ENCODE measurements at places on chromosomes 16 and 17. TPM values are rescaled to one million over a fixed set of nuclear protein-coding genes. Genes with fewer than 3 reads are reported as not detected.

GRCh38 chr17:61784510-61784909 lies 78.8 kb downstream of the BRIP1 start:
- H3K4me3 ChIP-seq = no peak overlapping the region
- no peak for DNase-seq
- no peak overlapping the region for H3K27ac ChIP-seq
- H3K4me1 ChIP-seq = no peaks in the 10 kb centered on the region
- H3K27me3 ChIP-seq = no peaks in the 10 kb centered on the region

Gene CHRNE
- 0.26 TPM for total RNA-seq

DNA sequence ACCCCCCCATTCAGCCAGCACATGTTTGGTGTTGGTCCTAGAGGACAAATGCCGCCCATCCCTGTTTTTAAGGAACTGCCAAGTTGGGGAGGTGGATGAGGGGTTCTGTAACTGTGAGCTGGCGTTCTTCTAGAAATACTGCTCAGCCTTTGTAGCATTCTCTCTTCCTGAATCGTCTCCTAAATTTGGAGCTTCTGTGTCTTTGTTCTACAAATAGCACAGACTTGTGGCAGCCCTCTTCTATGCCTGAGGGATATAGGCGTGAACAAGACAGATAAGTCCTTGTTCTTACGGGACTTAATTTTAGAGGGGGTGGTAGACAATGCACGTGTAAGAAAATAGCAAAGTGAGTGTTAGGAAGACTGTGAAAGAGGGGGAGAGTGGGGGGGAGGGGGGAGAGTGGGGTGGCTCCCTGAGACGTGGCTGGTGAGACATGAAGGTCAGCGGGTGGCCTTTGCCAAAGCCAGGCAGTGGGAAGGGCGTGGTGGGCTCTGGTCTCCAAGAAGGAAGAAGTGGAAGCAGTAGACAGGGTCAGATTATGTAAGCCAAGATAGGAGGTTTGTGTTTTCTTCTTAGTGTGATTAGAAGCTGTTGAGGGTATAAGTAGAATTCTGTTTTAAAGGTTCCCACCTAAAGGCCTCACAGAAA lies 9.9 kb downstream of the MFSD11 start:
- H3K27me3 ChIP-seq = no peaks in the 10 kb centered on the region
- DNase-seq = no peak
- H3K4me3 ChIP-seq = no peak overlapping the region
- peaks cover 38% of the 10 kb centered on the region for H3K36me3 ChIP-seq

Gene MYCBPAP
- 7.7 TPM for total RNA-seq

- no peaks in the 10 kb centered on the region for H3K36me3 ChIP-seq
- DNase-seq = no peak
- H3K27me3 ChIP-seq = peaks cover 3% of the 10 kb centered on the region
- H3K4me1 ChIP-seq = no peaks in the 10 kb centered on the region
- H3K4me3 ChIP-seq = no peak overlapping the region
Observed at GRCh38 chr16:51120730-51121347, 30.2 kb downstream of the SALL1 start.

Gene KRT23
- total RNA-seq = not detected

DNA sequence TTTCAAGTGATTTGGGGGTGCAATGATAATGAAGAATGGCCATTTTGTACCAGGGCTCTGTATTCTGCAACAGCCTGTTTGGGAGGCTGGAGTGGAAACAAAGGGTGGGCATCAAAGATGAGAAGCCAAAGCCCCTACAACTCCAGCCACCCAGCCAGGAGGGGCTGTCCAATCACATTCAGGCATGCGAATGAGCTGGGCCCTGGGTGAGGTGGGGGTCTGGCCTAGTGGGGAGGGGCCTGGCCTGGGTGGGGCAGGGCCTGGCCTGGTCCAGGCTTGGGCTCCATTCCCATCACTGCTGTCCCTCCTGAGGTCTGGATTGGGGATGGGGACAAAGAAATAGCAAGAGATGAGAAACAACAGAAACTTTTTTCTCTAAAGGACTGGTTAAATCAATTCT lies 6.4 kb downstream of the AOC3 start:
- no peaks in the 10 kb centered on the region for H3K36me3 ChIP-seq
- no peaks in the 10 kb centered on the region for H3K4me1 ChIP-seq
- DNase-seq = no peak
- H3K27me3 ChIP-seq = peaks cover 2% of the 10 kb centered on the region

GRCh38 chr17:7848131-7848579 lies 6.7 kb upstream of the TMEM88 start:
- DNase-seq = no peak
- peaks cover 32% of the 10 kb centered on the region for H3K4me1 ChIP-seq
- no peak overlapping the region for H3K4me3 ChIP-seq
- no peak overlapping the region for H3K27ac ChIP-seq
- H3K36me3 ChIP-seq = peaks cover 6% of the 10 kb centered on the region

Gene NEURL4
- total RNA-seq = 47.0 TPM

DNA sequence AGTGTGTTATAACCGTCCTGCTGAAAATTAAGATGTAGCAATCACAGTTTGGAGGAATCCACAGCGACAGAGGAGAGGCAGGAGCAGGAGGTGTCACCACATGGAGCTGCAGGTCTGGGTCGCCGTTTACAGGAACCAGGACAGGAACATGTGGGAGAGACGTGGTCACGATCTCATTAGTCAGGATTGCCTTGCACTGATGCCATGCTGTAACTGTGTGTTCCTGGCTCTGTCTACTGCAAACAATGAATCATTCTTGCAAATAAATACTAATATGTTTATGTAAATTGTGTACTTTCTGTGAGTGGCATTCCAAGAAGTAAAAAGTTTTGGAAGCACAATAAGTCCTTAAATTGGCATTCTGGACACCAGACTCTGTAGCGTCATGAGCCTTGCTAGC lies 271.8 kb downstream of the CPPED1 start:
- H3K27ac ChIP-seq = no peak overlapping the region
- no peaks in the 10 kb centered on the region for H3K36me3 ChIP-seq
- H3K27me3 ChIP-seq = no peaks in the 10 kb centered on the region
- no peak for DNase-seq
- H3K4me1 ChIP-seq = peaks cover 50% of the 10 kb centered on the region
- H3K4me3 ChIP-seq = no peak overlapping the region

DNA sequence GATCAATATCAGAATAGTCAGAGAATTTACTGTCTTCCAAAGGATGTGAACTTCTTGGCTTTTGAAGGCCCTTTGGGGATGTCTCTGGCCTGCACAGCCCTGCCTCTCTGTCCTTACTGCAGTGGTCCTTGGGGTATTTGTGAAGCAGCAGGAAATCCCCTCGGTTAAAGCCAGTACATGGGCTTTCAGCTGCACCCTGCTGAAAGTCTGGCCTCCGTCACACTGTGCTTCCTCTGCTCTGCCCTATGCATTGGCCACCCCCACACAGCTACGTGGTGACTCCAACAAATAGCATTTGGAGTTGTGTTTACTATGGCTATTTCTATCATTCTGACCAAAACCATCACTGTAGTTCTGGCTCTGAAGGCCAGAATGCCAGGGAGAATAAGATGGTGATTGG lies 21.2 kb downstream of the SYCE1L start:
- no peaks in the 10 kb centered on the region for H3K27me3 ChIP-seq
- no peak overlapping the region for H3K27ac ChIP-seq
- no peaks in the 10 kb centered on the region for H3K4me1 ChIP-seq
- H3K36me3 ChIP-seq = no peaks in the 10 kb centered on the region

- no peaks in the 10 kb centered on the region for H3K36me3 ChIP-seq
- no peaks in the 10 kb centered on the region for H3K4me1 ChIP-seq
- H3K27me3 ChIP-seq = no peaks in the 10 kb centered on the region
- no peak overlapping the region for H3K27ac ChIP-seq
- no peak for DNase-seq
Observed at GRCh38 chr17:61335845-61336655, 63.6 kb upstream of the TBX2 start.

DNA sequence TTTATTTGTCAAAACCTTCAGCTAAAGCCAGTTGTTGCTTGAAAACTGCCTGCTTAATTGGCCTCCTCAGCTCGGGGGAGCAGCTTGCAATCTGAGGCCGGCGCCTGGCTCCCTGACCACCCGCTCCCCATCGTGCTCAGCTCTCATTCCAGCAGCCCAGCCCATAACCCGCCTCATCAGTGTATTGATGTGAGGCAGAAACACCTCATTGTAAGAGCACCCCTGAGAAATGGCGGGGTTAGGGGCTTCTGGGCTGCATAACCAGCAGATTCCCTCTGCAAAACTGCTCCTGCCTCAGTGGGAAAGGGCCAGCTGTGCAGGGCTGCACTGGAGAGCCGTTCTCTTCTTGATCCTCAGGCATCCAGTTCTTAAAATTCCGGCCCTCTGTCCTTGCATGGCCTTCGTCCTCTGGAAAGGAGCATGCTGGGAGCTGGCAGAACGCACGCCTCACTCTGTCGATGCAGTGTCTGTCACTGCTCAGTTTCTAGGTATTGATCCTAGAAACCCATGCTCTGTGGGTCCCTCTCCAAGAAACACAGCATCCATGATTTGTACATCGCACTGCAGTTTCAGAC lies 113.8 kb upstream of the CHMP6 start:
- peaks cover 73% of the 10 kb centered on the region for H3K4me1 ChIP-seq
- H3K36me3 ChIP-seq = peaks cover 58% of the 10 kb centered on the region
- peak overlapping the region; percentile 64 for H3K4me3 ChIP-seq
- H3K27me3 ChIP-seq = no peaks in the 10 kb centered on the region

DNA sequence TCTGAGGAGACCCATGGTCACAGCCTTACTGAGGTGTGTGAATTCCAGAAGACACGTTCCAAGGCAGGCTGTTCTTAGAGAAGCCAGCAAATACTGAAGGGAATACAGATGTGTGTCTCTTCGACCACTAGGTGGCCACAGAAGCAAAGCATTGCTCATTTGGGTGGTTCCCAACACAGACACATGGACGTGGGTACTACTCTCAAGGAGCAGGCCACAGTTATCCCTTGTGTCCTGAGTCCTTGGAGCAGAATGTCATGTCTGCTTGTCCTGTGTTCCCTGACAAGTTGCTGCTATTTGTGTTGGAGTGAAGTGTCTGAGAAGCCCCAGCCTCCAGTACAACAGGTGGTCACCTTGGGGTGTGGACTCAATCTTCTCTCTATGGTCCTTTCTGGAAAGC lies 30.3 kb downstream of the HMOX2 start:
- H3K4me1 ChIP-seq = peaks cover 63% of the 10 kb centered on the region
- peak overlapping the region; percentile 73 for H3K4me3 ChIP-seq
- no peaks in the 10 kb centered on the region for H3K27me3 ChIP-seq

GRCh38 chr17:80696456-80696855 lies 151.8 kb downstream of the RPTOR start:
- no peak overlapping the region for H3K4me3 ChIP-seq
- peaks cover 49% of the 10 kb centered on the region for H3K4me1 ChIP-seq
- H3K27me3 ChIP-seq = no peaks in the 10 kb centered on the region
- H3K36me3 ChIP-seq = peaks cover 28% of the 10 kb centered on the region
- DNase-seq = no peak

Gene MYO15B
- 26.9 TPM for total RNA-seq

- no peaks in the 10 kb centered on the region for H3K36me3 ChIP-seq
- no peak overlapping the region for H3K4me3 ChIP-seq
- no peak for DNase-seq
- no peaks in the 10 kb centered on the region for H3K27me3 ChIP-seq
- H3K27ac ChIP-seq = no peak overlapping the region
Observed at GRCh38 chr17:12853921-12854320, 64.6 kb downstream of the ARHGAP44 start.

GRCh38 chr16:8781797-8782196 lies 15.6 kb downstream of the TMEM186 start:
- no peak overlapping the region for H3K4me3 ChIP-seq
- H3K27ac ChIP-seq = no peak overlapping the region
- H3K4me1 ChIP-seq = no peaks in the 10 kb centered on the region
- no peak for DNase-seq
- no peaks in the 10 kb centered on the region for H3K27me3 ChIP-seq

GRCh38 chr16:62926121-62926801 lies 890.0 kb upstream of the CDH8 start:
- no peak for DNase-seq
- H3K4me3 ChIP-seq = no peak overlapping the region
- no peak overlapping the region for H3K27ac ChIP-seq

GRCh38 chr16:2535625-2536013 lies 2.2 kb upstream of the PDPK1 start:
- no peaks in the 10 kb centered on the region for H3K27me3 ChIP-seq
- H3K4me1 ChIP-seq = peaks cover 54% of the 10 kb centered on the region
- peak overlapping the region; percentile 3 for H3K4me3 ChIP-seq
- no peak overlapping the region for H3K27ac ChIP-seq

Gene LYRM1
- total RNA-seq = 28.0 TPM

DNA sequence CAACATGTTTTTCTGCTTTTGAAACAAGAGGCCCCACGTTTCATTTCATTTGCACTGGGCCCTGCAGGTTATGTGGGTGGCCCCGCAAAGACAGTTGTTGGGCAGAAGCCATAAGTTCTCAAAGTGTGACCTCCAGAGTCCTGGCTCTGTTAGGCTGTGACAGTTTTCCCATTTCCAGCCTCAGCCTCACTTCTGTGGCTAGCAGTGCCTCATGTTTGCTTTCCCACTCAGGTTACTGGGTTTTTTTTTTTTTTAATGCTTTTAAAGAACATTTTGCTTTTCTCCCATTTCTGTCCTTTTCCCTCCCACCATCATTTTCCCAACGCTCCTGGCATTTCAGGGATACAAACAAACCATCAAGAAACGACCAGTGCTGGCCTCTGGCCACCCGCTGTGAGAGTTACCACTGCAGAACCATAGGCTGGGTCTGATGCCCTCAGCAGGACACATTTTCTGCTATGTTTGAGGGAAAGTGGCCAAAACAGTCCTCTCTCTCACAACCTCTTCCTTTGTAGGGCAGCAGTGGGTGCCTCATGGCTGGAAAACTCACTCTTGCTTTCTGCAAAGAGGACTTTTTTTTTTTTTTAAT lies 159.0 kb upstream of the MPHOSPH6 start:
- no peak overlapping the region for H3K27ac ChIP-seq
- no peaks in the 10 kb centered on the region for H3K36me3 ChIP-seq
- H3K4me1 ChIP-seq = no peaks in the 10 kb centered on the region
- no peak overlapping the region for H3K4me3 ChIP-seq
- DNase-seq = no peak

Gene HASPIN
- 27.0 TPM for total RNA-seq

GRCh38 chr16:65377195-65377594 lies 255.3 kb upstream of the CDH11 start:
- DNase-seq = no peak
- H3K27me3 ChIP-seq = no peaks in the 10 kb centered on the region
- no peak overlapping the region for H3K27ac ChIP-seq
- no peak overlapping the region for H3K4me3 ChIP-seq

- H3K36me3 ChIP-seq = no peaks in the 10 kb centered on the region
- no peak overlapping the region for H3K27ac ChIP-seq
- H3K27me3 ChIP-seq = peaks cover 3% of the 10 kb centered on the region
Observed at GRCh38 chr17:82070611-82071010, 5.0 kb upstream of the DUS1L start.

GRCh38 chr17:55319933-55320593 lies 55.3 kb downstream of the HLF start:
- DNase-seq = no peak

Gene RSKR
- 28.7 TPM for total RNA-seq

Gene EXOC7
- total RNA-seq = 129 TPM

Gene ARHGAP23
- total RNA-seq = 0.47 TPM

Gene SEPTIN1
- 321 TPM for total RNA-seq

- no peak overlapping the region for H3K4me3 ChIP-seq
- H3K4me1 ChIP-seq = no peaks in the 10 kb centered on the region
- no peak for DNase-seq
Observed at GRCh38 chr16:23310217-23310616, 8.1 kb downstream of the SCNN1B start.
